ENCODE measurements at places on chromosomes 12 and 14. TPM values are rescaled to one million over a fixed set of nuclear protein-coding genes. Genes with fewer than 3 reads are reported as not detected.

The OR4E2 gene
- not detected for polyA plus RNA-seq

DNA sequence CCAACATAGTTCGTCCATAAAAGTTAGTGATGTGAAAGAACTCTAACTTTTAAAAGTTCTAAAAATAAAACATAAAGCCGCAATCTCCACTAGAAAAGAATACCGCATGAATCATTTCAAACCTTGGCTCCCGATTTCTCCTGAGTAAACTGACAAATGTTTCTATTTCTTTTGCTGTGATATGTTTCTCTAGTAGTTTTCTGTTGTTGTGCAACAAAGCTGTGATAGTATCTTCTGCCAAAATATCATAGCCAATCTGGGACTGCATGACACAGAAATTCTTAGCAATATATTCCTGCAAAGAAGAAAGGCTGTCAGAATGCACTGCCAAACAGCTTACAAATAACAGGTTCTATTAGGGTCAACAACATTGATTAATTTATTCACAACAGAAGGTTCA, 174.0 kb downstream of the ITPR2 start:
- no peak for DNase-seq

DNA sequence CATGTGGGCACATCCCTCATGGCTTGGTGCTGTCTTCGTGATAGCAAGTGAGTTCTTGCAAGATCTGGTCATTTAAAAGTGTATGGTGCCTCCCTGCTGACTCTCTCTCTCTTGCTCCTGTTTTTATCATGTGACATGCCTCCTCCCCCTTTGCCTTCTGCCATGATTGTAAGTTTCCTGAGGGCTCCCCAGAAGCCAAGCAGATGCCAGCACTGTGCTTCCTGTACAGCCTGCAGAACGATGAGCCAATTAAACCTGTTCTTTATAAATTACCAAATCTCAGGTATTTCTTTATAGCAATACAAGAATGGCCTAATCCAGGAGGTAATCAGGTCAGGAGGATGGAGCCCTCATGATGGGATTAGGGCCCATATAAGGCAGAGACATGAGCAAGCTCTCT, 116.3 kb downstream of the DPF3 start:
- DNase-seq = no peak

The CPM gene
- 23.3 TPM for polyA plus RNA-seq

DNA sequence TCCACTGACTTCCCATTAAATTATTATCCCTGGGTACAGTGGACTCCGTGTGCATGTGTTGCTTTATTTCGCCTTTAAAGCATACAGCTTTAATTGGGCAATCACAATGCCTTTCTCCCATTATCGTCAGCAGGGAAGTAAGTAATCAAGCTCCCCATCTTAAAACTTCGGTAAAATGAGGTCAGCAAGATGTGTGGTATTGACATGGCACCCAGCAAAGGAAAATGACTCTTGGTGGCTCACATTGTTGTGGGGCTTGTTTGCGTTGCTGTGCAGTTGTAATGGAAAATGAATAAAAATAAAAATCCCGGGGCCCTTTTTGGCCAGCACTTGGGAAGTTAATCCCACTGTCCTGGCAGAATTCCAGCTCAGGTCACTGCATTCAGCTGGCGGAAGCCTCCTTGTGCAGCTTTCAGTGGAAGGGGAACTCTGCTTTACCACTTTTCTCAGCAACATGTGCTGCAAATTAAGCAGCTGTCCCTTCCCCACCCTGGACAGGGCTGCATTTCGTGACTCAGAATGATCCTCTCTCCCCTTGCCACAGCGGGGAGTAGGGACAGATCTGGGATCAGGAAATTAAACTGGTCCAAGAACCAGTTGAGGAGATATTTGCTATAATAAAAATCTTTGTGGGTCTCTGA, 13.9 kb upstream of the ATP2A2 start:
- DNase-seq = no peak

DNA sequence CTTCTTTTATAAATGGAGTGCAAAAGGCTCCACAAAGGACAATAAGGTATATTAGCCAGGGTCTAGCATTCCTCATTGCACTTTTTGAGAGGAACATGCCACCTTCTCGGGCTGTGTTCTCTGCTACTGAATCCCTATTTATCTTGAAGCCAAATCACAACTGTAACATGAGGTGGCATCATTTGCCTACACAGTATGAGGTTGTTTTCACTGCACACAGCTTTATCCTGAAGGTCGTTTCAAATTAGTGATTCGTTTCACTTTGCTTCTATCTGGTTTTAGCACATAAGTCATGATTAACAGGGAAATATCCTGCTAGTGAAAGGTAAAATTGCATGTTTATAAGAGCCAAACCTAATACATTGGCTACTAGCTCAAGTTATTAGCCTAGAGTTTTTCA, 153.8 kb downstream of the SLC35F4 start:
- no peak for DNase-seq

DNA sequence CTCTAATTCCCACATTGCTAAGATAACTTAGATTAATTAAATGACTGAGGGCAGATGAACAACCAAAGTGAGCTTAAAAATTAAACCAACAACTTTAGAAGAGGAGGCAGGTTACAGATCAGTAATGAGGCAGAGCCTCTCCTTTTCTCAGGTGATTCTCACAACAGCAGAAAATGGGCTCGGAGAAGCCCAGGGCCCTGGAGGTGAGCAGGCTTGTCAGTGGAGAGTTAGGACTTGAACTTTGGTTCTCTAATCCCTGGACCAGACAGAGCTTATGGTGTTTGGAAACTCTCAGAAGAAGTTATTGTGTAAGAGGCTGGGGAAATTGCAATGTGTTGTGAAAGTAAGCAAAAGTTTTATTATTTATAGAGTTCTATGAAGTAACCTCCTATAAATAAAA, 2.8 kb downstream of the TRHDE start:
- DNase-seq = no peak

The RNF41 gene
- polyA plus RNA-seq = 44.1 TPM

DNA sequence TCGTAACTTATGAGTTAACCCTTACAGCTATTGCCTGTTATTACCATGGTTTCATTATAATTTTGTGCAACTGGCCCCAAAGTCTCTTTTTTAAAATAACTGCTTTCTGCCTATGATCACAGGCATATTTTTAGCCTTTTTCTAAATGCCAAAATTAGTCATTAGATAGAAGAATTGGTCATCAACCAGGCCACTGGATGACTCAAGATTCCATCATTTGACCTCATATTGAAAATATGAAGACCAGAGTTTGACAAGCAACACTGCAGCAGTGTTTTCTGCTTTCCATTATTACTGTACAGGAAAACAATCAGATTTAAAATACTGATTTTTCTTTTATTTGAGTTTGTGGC, 54.7 kb upstream of the OTOGL start:
- no peak for DNase-seq

The MEG3 gene
- 138 TPM for polyA plus RNA-seq

DNA sequence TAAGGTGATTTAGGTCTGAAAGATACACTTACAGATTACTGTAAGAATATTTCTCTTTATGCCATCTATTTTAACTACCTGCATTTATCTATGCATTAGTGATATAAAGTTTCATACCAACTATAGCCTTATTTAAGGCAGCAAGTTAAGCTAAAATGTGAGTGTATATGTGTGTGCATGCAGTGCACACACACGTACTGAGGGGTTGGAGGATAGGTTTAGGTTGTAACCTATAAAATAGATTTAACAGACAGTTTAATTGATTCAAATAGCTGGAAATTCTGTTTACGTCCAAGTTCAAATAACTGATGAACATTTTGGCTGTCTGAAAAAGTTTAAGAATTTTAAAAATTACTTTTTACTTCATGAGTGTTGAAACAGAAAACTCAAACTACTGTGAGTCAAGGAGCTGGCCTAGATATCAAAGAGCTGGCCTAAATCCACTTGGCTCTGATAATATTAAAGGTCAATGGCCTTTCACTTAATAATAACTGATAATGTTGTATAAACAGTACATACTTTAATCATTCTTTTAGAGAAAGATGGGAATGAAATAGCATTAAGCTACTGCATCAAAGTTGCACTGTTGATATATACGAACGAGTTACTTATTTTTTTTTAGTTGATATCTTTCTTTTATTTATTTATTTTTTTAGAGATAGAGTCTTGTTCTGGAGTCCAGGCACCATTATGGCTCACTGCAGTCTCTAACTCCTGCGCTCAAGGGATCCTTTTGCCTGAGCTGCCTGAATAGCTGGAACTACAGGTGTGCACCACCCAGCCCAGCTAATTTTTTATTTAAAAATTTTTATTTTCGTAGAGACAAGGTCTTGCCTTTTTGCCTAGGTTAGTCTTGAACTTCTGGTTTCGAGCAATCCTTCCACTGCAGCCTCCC, 13.8 kb upstream of the KCNJ8 start:
- DNase-seq = no peak

GRCh38 chr14:69152181-69152901, 578 bp downstream of the DCAF5 start:
- peak; percentile 32 for DNase-seq

GRCh38 chr12:11794751-11795150, 145.3 kb downstream of the ETV6 start:
- no peak for DNase-seq

GRCh38 chr12:32196250-32197198, 89.9 kb downstream of the BICD1 start:
- no peak for DNase-seq

DNA sequence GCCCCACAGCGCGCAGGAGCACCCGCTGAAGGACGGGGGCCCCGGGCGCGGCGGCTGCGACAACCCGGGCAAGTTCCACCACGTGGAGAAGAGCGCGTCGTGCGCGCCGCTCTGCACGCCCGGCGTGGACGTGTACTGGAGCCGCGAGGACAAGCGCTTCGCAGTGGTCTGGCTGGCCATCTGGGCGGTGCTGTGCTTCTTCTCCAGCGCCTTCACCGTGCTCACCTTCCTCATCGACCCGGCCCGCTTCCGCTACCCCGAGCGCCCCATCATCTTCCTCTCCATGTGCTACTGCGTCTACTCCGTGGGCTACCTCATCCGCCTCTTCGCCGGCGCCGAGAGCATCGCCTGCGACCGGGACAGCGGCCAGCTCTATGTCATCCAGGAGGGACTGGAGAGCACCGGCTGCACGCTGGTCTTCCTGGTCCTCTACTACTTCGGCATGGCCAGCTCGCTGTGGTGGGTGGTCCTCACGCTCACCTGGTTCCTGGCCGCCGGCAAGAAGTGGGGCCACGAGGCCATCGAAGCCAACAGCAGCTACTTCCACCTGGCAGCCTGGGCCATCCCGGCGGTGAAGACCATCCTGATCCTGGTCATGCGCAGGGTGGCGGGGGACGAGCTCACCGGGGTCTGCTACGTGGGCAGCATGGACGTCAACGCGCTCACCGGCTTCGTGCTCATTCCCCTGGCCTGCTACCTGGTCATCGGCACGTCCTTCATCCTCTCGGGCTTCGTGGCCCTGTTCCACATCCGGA, 1.4 kb downstream of the FZD10 start:
- no peak for DNase-seq

- DNase-seq = no peak
Observed at GRCh38 chr12:81811061-81811777, 52.1 kb upstream of the PPFIA2 start.

GRCh38 chr12:26162174-26162573, 33.2 kb upstream of the SSPN start:
- DNase-seq = no peak

- DNase-seq = no peak
Observed at GRCh38 chr12:58888131-58888783, 32.0 kb downstream of the LRIG3 start.

The ERP27 gene
- polyA plus RNA-seq = 26.3 TPM

The GLIPR1L2 gene
- 2.7 TPM for polyA plus RNA-seq

DNA sequence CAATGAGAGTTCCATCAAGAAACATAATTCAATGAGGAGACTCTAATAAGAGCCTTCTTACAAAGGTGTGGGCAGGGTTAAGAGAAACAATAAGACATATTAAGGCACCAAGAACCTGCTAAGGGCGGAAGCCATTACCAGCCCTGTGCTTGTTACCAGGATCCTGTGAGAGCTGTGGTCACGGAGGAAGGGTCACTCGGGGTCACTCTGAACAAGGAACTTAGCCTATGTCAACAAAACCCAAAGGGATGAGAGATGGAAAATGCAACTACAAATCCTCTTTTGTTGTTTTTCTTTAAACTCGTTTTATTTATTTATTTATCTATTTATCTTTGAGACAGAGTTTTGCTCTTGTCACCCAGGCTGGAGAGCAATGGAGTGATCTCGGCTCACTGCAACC, 460.4 kb upstream of the CCDC196 start:
- DNase-seq = no peak

GRCh38 chr12:26614011-26614616, 218.9 kb downstream of the ITPR2 start:
- no peak for DNase-seq

Measured in renal cortex interstitium (tissue), 15 donors.